NCI-H1092 treated with DMSO at 0.1 percent for 48 hours (cell line): ENCODE measurements at places on chromosomes 5 and 9.

DNA sequence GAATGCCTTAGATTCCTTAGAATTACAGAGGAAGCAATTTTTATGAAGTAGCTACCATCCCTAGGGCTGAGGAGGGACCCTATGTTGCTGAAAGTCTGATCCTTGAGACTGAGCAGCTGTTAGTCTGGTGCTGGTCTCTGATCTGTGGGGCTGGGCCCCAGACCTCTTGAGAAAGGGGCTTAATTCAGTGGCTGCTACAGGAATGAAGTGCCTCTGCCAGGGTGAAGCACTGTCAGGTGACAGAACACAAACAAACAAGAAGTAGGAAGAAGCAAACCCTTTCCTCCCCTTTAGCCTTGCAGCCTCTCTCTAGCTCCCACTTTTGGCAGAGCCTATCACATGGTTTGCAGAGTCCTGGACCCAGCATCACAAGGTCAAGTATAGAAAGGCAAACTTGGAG lies 64.0 kb upstream of the STC2 start:
- no peak for DNase-seq

DNA sequence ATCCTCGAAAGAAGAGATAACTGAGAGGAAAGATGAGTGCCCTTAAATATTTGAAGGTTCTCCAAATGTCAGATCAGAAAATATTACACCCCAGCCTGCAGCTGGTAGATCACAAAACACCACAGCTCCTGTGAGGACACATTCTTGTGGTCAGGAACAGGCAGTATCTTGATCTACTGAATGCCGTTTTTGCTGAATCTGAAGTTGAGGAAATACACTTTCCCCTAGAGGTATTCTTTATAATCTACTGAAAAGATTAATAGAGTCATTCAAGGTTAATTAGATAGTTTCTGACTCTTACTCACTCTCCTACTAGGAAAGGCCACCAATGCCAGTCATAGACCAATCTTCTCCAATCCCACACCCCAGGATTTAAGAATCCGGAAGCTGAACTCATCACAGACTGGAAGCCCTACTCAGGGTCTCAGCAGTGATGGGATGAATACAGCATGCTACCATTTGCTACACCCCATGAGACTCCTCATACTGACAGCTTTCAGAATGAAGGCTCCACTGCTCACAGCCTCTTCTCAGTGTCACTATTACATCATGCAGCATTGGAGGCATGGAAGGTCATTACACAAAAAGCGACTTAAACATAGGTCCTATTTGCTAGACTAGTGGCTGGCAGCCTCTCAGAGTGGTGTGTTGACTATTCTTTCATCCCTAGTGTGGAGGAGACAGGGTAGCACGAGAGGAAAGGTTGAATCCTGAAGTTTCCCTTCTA lies 143.9 kb upstream of the SLC1A3 start:
- no peak for DNase-seq

DNA sequence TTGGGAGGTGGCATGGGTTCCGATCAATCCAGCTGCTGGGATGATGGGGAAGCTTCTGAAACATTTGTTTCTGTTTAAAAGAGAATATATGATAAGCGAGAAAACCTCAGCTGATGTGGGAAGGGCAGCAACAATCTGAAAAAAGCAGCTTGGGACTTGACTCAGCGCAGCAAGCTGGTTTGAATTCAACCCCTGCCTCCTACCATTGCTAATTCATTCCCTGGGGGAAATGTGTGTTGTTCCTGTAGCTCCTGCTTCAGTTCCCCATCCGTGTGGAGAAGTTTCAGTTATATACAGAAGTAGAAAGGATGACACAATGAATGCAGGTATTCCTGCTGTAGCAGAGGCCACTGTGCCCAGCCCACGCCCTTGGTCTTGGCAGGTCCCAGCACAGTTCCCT lies 145.1 kb downstream of the NXNL2 start:
- no peak for DNase-seq

DNA sequence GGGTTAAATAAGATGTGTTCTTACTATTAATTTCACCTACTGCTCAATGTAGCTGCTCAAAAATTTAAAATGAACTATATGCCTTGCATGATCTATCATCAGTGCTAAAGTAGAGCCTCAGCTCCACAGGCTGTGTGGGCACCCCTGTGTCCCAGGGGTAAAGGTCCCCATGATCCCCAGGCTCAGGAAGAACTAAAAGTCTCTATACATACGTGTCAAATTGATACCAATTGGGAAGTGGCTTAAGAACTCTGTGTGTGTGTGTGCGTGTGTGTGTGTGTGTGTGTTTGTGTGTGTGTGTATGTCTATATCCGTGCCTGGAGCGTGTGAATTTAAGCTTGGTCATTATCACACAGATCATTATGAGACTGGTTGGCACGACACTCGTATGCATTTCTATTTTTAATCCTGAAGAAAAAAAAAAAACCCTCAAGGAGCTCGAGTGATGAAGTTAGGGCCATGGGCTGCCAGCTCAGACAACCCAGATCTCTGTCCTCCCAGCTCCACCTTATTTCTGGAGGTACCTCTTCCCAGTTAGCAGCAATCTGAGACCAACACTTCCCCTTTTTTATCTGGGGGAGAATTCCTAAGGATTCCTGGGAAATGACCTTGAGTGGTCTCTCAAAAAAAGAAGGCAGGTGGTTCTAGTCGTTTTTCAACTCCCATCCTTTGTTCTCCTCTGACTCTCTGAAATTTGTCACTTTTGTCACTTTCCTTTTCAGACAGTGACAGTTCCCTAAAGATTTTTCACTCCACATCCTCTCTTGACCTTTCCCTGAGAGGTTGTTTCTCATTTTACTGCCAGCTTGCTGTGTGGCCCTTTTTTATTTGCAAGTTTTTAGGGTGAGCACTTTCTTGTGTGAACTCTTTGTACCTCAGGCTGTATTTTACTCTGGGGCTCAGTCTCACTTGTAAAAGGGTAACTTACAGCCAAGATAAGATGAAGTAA lies 45.7 kb upstream of the CTXN3 start:
- DNase-seq: no peak

DNA sequence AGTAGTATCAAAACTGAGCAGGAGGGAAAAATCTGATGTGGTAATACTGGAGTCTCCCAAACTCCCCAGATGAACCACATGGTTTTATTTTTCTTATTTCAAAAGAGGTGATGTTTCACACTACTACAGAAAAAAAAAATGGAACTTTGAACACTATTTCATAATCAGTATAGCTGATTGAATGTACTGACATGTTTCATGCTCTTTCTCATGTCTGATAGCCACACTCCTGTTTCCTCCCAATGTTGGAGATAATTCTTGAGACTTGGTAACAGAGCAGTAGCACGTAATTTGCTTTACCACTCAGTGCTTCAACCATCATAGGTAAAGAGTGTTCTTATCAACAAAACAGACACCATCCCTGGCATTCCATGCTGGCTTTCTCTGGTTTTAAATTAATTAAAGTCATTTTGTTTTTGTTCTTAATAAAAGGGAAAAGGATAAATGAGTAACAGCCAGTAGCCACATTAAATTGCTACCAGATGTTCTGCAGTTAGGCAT lies 85.2 kb downstream of the MUSK start:
- no peak for DNase-seq

DNA sequence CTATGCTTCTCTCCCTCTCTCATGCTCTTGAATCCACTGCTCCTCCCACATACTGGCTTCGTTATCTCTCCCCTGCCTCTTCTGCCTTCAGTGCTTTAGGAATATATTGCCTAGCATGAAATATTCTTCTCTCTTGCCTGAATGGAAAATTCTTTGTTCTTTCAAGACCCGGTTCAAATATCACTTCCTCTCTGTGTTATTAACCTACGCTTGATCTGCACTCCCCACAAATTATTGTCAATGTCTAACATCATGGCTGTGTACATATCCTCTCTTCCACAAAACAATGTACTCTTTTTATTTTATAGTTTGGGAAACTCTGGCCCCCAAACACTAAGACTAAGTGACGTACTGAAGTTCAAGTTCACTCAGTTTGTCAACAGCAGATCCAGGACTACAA lies 211.0 kb downstream of the SEC61B start:
- no peak for DNase-seq

GRCh38 chr9:75939536-75940111 lies 49.2 kb downstream of the PCSK5 start:
- no peak for DNase-seq
